Astrocyte of the spinal cord (primary cell): ENCODE measurements at places on chromosomes 16 and 17.
A peak's percentile ranks its signal among the peaks of the same experiment; 100 is the strongest.

- no peak for DNase-seq
Observed at GRCh38 chr16:50036426-50036825, 11.4 kb downstream of the CNEP1R1 start.

- DNase-seq, result no peak
Observed at GRCh38 chr17:28792877-28793661, 49.3 kb downstream of the TRAF4 start.

GRCh38 chr17:68356949-68357455 is 65.7 kb downstream of the ARSG start:
- DNase-seq, result no peak

- DNase-seq, result no peak
Observed at GRCh38 chr16:86227041-86227440, 283.3 kb upstream of the FOXF1 start.

DNA sequence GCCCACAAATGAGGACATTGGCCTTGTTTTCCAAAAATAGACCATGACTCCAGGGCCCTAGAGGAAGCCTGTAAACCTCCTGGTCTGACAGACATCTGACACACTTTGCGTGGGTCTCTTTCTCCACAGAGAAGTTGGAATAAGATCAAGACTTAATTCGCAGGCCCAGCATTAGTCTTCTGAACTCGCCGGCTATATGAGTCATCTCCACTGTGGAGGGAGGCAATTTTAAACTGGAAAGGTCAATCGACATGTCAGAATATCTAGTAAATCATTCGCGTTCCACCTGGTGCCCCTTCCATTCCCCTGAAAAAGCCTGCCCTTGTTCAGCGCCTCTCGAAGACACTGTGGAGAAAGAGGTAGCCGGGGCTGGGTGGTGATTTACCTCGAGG is 140.1 kb downstream of the CLEC16A start:
- peak; percentile 90 for DNase-seq

DNA sequence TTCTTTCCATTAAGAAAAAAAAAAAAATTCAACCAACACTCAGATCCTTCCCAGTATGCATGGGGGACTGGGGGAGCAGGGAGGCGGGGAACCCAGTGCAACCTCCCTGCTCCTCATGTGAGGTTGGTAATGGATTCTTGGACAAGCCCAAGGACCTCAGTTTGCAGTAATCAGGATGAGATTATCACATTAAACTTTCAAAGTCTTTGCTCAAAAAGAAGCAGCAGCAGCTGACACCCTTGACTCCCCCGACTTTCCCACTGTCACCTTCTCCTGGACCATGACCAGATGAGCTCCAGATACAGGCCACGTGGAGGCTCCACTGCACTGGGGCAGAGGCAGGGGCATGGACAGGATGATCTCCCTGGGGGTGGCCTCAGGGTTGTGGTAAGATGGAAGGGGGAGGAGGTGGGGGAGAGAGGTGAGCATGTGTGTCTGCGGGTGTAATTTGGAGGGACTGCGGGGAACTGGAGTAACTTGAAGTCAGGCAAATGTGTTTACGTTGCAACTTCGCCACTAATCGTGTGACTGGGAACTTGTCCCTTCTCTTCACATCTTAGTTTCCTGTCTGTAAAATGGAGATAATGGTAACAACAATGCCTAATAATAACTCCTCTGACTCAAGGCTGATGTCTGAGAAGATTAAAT is 19.8 kb downstream of the ZNF385C start:
- DNase-seq, result no peak

- DNase-seq, result no peak
Observed at GRCh38 chr17:4786516-4786915, 352 bp upstream of the VMO1 start.

DNA sequence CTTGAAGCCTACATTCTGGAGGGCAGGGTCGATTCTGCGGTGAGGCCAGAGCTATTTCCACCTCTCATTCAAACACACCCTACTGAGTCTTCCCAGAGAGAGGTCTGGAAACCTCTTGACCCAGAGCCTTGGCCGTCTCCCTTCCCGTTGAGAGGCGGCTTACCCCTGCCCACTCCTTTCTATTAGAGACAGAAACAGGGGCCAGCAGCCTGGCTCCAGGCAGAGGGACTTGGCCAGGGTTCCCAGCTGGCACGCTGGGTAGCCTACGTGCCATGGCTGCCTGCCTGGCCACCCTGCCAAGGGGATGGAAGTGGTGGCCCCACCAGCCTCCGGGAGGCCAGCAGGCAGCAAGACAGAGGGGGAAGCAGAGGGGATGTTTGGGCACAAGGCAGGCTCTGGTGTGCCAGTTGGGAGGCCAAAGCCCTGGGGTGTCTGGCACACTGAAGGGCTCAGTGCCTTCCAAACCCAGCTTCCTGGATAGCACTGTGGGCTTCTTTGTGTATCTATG is 6.0 kb downstream of the STAC2 start:
- no peak for DNase-seq

- DNase-seq, result peak; percentile 46
Observed at GRCh38 chr16:31072540-31073141, 1.4 kb downstream of the ZNF668 start.

- DNase-seq, result peak; percentile 66
Observed at GRCh38 chr16:46857368-46857945, 26.5 kb upstream of the C16orf87 start.

- no peak for DNase-seq
Observed at GRCh38 chr17:74754832-74755231, 6.4 kb downstream of the NHERF1 start.

GRCh38 chr17:48002916-48003416 is 32.1 kb downstream of the CDK5RAP3 start:
- no peak for DNase-seq

DNA sequence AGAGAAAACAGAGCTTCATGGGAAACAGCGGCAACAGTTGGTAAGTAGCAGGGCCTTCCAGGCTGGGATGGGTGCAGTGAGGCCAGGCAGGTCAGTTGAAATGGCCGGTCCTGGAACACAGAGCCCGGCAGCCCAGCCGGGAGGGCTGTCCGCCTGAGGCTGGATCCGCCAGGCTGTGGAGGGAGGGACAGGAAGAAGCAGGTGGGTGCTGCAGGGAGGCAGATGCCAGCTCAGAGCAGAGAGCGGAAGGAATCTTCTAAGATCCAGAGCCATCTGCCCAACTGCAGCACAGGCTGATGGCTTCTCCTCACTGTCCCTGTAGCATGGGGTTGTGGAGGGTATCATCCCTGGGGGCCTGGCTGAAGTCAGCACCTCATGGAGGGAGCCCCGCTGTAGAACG is 599 bp downstream of the RNF112 start:
- DNase-seq, result no peak

DNA sequence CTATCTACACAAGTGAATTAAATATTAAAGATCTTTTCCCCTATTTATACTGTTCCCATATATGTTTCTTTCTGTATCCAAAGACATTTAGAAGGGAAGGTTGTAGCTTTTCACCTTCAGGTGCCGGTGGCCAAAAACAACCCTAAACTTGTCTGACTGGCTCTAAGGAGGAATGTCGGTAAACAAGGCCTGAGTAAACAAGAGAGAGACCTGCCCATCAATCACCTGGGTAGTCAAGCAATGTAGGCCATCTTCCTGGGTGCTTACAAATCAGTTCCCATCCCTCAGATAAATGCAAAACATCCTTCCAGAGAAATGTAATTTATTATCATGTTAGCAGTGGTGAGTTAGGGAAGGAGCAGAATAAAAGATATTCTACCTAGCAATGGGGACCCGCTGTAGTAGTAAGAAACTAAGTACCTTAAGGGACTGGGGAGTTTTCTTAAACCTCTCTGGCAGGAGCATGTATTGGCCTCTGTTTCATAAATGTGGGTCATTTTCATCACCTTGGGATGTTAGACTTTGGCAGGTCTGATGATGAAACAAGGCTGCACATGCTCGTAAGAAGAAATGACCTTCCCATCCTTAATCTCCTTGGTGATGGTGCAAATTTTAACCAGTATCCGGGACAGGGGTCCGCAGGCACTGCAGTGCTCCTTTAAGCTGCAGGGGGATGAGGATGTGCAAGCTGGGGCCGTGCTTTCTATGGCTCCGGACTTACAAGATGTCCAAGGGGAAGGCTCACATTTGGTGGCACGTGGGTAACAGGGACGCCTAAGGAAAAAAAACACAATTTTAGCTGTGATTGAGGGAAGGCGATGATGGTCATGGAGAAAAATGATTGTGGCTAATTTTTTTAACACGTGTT is 8.4 kb downstream of the KRT39 start:
- no peak for DNase-seq

- DNase-seq, result no peak
Observed at GRCh38 chr17:70994194-70994593, 824.9 kb downstream of the KCNJ2 start.

GRCh38 chr17:52181782-52182181 is 23.3 kb upstream of the CA10 start:
- DNase-seq, result no peak

GRCh38 chr16:25298165-25298872 is 40.7 kb upstream of the ZKSCAN2 start:
- no peak for DNase-seq

DNA sequence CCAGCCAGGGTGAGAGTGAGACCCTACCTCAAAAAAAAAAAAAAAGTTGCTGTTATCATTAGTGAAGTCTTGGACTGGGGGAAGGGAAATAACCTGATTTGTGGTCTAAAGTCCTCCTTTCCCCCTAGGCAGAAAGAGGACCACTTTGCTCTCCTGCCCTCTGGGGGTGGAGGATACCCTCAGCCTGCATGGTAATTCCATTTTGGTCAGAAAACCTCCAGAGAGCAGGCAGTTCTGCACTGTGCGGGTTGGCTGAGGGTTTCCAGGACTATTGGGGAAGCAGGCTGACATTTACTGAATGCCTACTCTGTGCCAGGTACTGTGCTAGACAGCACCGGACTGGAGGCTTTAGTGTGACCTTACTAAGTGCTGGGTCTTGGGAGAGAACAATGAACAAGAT is 2.6 kb downstream of the ADAP2 start:
- no peak for DNase-seq

DNA sequence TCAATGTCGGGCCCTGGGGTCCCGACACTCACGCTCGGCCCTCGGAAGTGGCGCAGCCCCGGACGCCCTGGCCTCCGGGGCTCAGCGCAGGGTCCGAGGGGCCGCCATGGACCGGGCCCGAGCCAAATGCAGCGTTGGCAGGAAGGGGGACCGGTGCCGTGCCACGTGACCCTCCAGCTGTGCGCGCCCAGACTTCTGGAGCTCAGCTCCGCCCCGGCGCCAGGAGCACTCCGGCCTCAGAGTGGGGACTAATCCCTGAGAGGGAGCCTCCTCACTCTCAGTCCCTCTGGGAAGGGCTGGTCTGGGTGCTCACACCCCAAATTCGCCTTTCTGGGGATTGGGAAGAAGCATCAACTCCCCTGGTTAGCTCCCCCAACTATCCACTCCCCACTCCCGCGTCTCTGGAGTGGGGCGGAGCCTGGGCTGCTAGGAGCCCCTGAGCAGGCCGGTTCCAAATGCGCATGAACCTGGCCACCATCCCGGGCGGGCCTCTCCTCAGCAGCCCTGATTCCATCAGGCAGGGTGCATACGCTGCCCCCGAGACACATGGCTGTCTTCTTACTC is at the start of gene B3GNT9:
Gene B3GNT9, minus strand, starts transcription at position 166 of the 564 bp plus-strand sequence. CDS start 513 bp downstream, outside the sequence.
- peak; percentile 68 for DNase-seq

DNA sequence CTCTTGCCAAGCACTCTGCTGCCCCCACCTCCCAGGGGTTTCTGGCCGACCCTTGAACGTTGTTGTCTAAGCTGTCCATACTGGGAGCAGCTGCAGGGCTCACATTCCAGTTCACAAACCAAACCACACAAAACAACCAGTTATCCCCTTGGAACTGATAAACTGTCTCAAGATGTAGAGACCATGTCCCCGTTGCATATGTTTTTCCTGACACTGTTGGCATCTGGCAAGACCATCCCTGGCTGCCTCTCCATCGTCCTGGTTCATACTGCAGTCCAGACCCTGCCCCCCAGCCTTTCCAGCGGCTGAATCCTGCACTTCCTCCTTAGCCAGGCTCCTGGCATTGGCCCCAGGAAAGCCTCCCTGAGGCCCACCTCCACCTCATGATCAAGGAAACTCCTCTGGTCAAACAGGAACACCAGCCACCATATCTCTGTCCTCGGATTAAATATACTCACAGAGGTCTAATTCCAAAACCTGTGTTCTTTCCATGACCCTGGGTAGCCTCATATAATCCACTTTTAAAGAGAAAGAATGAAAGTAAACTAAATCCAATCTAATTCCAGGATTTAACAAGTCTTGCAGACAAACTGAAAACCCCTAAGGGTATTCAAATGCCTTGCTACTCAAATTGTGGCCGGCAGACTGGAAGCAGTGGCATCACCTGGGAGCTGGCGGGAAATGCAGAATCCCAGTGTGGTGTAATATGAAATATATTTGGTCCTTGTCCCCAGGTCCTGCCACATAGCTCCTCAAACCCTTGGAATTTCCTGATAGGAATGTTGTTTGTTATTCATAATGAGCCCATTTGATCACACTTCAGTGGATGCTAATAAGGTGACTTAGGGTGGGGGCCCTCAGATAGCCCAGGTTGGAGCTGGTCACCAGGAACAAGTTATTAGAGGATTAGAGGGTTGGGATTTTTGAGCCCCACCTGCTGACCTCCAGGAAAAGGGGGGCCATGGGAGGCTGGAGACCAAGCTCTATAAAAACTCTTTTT is 14.2 kb downstream of the GAS7 start:
- no peak for DNase-seq

GRCh38 chr17:41736983-41737679 is 2.7 kb upstream of the HAP1 start:
- no peak for DNase-seq

DNA sequence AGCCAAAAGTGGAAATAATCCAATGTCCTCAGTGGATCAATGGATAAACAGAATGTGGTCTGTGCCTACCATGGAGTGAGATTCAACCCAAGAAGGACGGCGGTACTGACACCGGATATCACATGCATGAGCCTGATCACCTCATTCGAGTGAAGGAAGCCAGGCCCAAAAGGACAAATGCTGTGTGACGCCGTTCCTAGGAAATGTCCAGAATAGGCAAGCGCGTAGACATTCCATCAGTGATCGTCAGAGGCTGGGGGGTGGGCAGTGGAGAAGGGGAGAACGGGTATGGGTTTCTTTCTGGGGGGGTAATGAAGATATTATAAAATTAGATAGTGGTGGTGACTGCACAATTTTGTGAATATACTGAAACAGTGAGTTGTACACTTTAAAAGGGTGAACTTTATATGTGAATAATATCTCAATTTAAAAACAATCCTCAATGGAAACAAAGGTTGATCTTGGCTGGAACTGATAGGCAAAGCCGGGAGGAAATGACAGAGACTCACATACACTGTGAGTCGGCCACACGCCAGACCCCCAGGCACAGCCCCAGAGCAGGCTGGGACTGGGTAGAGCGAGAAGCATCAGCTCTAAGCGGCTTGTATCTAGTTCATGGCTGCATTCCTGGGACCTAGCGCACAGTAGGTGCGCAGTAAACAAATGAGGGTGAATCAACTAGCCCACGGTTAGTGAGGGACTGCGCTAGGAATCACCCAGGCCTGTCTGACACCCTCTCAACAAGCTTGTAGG is 3.5 kb downstream of the DBNDD1 start:
- DNase-seq, result peak; percentile 19
